ENCODE measurements at places on chromosomes 4 and X.
A peak's percentile ranks its signal among the peaks of the same experiment; 100 is the strongest.

GRCh38 chr4:124459196-124459940, 253.2 kb downstream of the ANKRD50 start:
- DNase-seq: no peak

- no peak for DNase-seq
These were observed 295.0 kb upstream of the NR3C2 start for GRCh38 chr4:148737061-148737770.

DNA sequence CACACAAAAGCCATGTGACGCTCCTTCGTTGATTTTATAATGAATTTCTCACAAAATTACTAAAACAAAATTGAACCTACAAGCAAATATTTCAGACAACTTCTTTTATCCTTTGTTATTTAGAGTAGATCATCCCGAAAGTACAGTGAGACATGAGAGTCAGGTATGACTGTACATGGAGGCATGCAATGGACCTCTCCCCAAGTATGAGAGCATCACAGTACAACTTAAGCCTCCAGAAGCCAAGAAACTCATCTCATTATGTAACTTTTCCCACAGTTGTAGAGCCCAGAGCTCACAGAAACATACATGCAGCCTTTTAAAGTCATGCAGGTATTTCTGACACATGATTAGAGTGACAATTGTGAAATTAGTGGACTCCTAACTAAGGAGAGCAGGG, 167.7 kb downstream of the PAPSS1 start:
- DNase-seq: no peak

GRCh38 chr4:152132776-152133175, 372.0 kb upstream of the GATB start:
- DNase-seq: no peak

- DNase-seq: no peak
These were observed 95.3 kb upstream of the EGFL6 start for GRCh38 chrX:13474164-13474516.

DNA sequence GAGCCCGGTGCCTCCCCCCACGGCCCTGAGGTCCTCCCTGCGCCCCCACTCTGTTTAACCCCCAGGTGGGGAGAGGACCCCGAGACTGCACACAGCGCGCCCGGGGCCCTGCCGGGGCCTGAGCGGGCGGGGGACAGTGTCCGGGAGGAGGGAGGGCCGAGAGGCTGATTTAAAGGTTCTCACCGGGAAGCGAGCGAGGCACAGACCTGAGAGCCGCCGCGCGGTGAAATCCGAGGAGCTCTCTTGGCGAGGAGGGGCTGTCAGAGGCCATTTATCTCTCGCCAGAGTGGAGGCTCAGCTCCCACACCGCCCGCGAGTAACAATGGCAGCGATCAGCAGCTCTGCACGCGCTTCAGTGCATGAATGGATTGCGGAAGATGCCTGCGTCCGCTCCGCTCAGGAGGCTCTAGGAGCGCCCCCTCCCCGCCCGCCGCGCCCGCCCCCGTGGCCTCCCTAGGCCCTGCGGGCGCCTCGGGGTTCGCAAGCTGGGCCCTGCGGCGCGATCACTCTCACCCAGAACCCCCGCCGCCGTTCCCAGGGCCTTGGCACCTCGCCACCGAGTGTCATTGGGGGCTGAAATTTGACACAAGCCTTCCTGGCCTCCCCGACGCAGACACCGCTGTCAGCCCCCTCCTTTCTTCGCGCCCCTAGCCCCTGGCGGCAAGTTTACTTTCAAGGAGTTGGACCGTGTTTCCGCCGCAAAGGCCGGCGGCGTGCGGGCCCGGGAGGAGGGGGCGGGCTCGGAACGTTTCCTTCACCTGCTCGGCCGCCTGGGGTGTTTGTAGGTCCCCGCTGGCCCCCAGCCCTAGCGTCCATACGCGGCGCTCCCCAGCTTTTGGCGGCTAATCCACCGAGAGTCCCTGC, 48.7 kb upstream of the BCOR start:
- no peak for DNase-seq

DNA sequence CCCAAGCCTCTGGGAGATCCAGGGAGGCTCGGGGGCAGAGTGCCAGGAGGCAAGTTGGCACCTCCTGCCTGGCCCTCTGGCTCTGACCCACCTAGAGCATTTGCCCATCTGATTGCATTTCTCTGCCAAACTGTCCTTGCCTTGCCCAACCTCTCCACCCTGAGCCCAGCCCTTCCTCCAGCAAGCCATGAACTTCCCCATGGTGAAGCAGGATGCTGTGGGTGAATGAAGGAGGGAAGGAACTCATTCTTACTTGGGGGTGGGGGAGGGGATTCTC, 9.3 kb upstream of the CNGA2 start:
- DNase-seq: no peak

GRCh38 chrX:116198235-116198634, 27.7 kb downstream of the AGTR2 start:
- DNase-seq: no peak

DNA sequence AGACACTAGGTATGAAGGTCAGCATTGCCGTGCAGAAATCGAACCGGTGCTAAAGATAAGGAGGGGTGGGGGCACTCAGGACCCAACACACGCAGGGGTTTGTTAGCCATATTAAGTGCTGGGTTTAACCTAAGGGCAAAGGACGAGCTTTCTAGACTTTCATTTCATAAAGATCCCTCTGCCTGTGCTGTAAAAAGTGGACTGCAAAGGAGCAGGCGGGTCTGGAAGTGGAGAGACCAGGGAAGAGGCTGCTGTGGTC, 1.3 kb downstream of the CASP3 start:
- DNase-seq: no peak

DNA sequence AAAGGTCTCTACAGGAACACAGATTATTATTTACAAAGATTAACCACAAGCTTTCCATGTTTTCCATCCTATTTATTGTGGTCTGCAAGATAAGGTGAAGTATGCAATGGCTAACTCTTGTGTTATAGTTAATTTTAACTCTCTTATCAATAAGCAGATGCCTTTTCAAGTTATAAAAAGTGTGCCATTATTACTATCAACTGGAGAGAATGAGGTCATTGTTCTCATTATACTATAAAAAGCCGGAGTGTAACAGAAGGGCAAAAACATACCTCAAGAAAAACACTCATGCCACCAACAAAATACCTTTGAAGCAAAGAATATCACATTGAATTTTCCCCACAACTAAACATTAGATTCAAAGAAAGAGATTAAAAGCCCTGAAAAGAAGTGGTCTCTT, 52.0 kb upstream of the SORBS2 start:
- no peak for DNase-seq

- DNase-seq: no peak
These were observed 6.3 kb downstream of the SLC49A3 start for GRCh38 chr4:682490-683172.

DNA sequence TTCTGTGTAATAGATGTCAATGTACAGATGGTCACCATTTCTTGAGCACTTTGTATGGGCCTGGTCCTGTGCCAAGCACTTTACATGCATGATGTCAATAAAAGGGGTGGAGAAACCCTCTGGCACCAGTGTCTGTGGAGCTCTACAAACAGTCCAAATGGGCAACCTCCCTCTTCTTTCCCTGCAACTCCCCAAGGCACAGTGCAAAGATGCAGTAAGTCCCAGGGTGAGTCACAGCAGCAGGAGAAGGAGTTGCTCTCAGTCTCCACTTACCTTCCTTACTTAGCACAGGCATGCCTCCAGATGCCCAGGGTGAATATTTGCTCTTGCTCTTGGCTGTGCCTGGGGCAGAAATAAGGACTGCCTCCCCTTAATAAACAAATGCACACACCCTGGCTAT, 4.3 kb downstream of the OCIAD2 start:
- no peak for DNase-seq

DNA sequence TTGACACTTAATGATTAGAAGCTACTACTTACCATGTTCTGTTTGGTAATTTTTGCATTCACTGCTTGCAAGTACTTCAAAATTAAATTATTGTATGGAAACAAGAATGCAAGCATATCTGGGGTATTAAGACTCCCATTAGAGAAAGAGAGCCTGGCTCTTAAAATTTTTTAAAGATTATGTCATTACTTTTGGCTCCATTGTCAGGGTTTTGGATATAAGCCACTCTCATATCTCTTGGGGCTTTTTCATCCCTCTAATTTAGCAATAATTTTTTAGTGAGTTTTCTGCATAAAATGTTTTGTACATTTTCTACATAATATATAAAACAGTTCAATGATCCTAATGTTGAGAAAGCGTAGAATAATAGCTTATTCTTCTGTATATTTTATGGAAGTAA, 49.4 kb downstream of the SLC9A6 start:
- DNase-seq: no peak

DNA sequence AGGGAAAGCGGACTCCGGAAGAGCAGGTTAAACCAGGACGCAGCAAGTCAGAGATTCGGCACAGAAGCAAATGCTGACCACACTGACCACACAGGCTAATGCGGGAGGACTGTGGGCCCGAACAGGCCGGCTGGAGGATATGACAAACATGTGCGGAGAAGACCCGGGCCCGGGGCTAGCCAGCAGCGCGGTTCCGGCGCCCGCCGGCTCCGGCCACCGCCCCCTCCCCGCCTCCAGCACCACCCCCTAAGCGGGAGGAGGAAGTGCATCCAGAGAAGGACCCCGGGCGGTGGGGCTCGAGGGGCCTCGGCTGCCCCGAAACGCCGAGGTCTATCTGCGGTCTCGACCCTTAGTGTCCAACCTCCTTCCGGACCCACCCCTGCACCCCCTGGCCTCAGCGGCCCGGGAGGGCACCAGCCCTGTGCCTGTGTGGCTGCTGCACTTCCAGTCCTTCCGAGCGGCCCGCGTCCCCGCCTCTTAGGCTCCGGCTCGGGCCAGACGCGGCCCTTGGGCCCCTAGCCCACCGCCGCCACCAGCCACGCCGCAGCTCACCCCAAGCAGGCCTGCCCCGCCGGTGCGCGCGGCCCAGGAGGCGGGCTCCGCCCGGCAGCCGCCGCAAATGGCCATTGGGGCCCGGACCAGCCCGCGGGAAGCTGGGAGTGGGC, 2.1 kb downstream of the ELOVL6 start:
- DNase-seq: peak; percentile 86

GRCh38 chr4:4673070-4673469, 131.2 kb upstream of the STX18 start:
- DNase-seq: peak; percentile 35

DNA sequence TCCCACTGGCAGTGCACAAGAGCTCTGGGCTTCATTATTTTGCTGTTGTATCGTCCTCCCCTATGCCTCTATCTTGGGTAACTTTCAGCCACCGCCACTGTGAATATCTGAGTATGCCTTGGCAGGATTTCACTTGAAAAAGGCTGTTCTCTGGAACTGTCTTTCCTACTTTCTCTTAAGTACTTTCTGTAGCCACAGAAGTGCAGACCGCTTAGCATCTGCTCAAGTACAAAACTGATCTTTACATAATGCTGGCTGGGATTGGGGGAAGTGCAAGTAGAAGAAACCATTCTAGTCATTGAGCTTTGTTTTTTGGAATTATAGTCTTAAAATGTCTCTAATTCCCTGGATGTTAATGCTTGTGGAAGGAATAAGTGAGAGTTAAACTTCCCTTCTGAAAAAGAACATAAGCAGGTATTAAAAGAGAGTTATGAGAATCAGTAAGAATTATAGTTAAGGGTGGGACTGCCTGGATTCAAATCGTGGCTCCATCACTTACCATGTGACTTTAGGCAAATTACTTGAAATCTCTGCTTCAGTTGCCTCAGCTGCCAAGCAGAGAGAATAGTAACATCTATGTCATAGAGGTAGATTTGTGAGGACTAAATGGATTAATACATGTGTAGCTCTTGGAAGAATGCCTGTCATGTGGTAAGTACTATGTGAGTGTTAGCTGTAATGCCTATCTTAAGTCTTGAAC, 77.5 kb downstream of the MID1IP1 start:
- no peak for DNase-seq

GRCh38 chr4:102430461-102430910, 70.7 kb upstream of the NFKB1 start:
- DNase-seq: peak; percentile 60

DNA sequence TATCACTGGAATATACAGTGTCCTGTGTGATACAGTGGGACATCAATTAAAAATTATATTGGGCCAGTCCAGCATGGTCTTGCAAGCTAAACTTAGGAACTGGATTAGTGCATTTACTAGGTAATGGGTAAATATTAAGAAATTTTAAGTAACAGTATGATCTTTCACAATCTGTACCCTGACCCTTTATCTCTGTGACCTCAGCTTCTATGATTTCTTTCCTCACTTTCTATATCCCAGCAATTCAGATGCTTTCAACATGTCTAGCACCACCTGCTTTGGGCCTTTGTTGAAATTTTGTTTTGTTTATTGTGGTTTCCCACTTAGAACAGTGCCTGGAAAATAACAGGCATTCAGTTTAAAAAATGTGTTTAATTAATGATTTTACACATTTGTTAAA, 2295.4 kb downstream of the ARAP2 start:
- DNase-seq: no peak

DNA sequence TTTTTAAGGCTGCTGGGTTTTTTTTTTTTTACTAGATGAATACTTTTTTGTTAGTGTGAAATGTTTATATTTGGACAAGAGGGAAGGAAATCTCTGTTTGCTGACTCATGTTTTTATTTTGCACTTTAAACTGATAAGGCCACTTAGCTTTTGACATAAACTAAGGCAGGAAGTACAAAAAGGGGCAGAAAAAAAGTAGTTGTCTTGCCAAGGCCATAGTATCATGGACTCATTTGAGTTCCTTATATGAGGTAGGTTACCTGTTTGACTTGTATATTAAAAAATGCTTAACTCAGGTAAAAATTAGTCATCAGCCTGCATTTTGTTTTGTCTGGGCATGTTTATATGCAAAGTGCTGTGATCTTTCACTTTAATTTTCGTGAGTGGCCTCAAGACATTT, 26.0 kb downstream of the SMAD1 start:
- peak; percentile 72 for DNase-seq

DNA sequence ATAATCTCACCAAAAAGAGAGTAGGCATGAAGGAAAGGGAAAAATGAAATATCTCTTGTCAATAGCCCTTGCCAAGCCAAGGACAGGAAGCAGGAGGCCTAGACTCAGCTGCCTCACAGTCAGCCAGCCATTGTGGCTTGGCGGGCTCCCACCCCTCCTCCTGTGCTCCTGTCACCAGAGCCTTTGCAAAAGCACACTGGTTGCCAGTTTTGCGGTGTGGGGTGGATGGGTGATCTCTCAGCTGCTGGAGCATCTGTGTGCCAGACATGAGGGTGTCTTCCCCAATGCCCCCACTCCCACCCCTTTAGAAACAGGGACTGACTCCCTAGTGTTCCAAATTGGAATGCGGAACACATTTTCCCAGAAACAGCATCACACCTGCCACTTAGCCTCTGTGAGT, 26.1 kb downstream of the ARHGEF6 start:
- DNase-seq: no peak

DNA sequence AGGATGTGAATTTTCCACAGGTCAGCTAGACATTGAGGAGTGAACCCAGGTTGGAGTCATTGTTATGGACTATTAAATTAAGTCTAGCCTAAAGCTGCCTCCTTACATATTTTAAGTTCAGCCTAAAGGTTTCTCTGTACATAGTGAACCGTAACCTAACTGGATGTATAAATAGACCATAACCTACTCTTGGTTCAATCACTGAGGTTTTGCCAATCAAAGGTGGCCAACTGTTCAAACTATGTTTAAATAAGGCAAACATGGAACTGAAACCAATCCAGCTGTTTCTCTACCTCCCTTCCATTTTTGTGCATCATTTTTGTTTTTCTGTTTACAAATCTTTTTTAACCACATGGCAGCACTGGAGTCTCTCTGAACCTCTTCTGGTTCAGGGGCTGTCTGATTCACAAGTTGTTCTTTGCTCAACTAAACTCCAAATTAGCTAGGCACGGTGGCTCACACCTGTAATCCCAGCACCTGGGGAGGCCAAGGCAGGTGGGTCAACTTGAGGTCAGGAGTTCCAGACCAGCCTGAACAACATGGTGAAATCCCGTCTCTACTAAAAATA, 43.9 kb upstream of the SFRP2 start:
- DNase-seq: no peak
